Epithelial cell of prostate (primary cell): ENCODE measurements at places on chromosomes 5 and 9.

DNA sequence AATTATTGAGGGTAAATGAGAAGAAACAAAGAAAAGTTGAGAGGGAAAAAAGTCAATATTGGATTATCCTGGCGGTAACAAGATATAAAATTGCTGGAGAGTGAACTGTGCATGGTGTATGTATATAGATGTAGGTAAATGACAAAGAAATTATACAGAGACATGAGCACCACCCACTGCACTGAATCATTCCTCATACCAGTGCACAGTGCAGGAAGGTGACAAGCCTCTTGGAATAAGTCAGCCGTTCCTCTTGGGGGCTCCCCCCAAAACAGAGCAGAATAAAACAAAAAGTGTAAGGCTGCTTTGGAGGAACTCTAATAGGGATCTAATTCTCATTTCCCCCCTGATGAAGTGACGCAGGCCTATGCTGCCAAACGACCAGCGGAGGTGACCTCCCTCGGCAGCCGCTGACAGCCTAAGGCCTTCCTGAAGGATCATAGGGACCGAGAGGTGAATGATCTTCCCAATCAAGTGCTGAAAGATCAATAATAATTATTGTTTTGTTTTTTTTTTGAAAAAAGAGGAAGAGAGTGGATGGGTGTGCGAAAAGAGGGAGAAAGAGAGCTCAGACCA is 245.0 kb downstream of the PSAT1 start:
- no peak for DNase-seq

GRCh38 chr9:87749335-87750035 is 23.6 kb downstream of the CTSL start:
- DNase-seq: no peak

- no peak for DNase-seq
Measured at GRCh38 chr5:150020249-150020648, 19.7 kb downstream of the HMGXB3 start.

- DNase-seq: no peak
Measured at GRCh38 chr5:167057665-167058064, 1233.8 kb upstream of the WWC1 start.

GRCh38 chr5:103461243-103461642 is 101.3 kb downstream of the NUDT12 start:
- DNase-seq: no peak

DNA sequence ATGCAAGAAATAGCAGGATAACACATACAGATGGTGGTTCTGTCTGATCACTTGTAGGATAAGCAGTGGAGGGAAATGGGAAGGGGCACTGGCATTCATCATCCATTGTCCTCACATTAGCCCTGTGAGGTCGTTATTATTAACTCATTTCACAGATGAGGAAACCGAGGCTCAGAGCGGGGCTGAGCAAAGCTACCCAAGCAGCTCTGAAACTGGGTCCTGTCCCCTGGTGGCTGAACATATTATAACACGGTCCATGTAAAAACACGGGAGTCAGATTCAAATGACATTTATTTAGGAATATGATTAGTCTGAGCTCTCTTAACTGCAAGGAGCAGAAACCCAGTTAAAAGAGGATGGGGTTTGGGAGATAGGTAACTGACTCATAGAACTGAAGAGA is 43.1 kb downstream of the HRH2 start:
- no peak for DNase-seq

DNA sequence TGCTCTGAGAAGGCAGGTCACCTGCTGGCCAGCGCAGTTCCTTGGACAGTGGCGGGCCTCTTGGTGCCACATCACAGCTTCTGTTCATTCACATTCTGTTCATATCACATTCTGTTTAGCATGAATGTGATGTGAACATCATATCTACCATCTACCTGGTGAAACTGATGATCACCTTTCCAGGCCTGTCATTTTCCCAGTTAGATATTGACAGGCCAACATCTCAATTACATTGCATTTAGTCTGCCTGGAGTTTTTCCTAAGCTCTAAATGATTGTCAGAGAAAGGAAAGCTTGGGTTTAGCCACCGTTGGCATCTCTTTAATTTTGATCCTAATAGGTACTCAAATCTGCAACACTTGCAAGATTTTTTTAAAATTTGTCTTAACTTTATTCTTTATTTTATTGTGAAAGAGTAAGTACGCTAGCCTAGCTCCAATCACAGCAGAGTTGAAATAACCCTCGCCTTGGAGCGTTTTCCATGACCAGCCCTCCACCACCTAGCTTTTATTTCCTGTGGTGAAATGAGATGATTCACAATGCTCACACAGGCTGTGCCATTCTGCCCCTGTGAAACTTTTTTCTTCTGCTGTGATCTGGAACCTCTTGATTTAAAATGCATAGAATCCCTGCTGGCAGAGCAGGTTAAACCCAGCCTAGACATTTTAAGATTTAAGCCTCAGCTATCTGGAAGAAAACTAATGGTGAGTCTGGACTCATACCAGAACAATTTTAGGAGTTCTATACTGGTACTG is 225.0 kb downstream of the ESM1 start:
- DNase-seq: no peak

GRCh38 chr5:65924366-65925043 is 1.9 kb upstream of the ERBIN start:
- DNase-seq: no peak

GRCh38 chr9:123112015-123112975 is 78.8 kb downstream of the GPR21 start:
- no peak for DNase-seq

- no peak for DNase-seq
Measured at GRCh38 chr5:45062044-45062443, 253.3 kb downstream of the MRPS30 start.

DNA sequence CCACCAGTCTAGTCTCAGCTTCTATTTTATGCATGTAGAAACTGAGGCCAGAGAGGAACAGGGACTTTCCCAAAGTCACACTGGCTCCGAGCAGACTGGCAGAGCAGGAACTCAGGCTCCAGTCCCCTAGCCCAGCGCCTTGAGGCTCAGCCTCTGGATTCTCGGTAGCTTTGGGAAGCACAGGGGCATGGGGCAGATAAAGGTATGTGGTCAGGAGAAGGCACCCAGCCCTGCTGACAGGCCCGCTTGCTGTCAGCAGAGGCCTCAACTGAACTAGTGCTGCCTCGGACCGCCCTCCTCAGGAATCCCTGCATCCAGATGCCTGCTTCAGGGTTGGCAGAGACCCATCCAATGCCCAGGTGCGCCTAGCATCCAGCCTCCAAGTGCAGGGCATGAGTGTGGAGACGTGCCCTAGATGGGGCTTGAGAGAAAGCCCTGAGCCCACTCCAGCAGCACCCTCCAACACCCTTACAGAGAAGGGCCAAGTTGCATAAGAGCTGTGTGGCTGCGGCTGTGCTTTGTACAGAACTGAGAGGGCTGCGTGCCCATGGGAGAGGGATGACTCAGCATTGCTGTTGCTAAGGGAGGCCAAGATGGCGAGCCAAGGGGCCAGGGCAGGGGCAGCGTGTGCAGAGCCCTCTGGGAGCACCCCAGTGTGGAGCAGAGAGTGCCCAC is 168.6 kb downstream of the MACROH2A1 start:
- DNase-seq: no peak

GRCh38 chr5:178457471-178457870 is 132.7 kb downstream of the COL23A1 start:
- DNase-seq: no peak

GRCh38 chr9:99666571-99666970 is 155.1 kb upstream of the NR4A3 start:
- DNase-seq: no peak

- no peak for DNase-seq
Measured at GRCh38 chr5:136063778-136064465, 35.1 kb downstream of the TGFBI start.

DNA sequence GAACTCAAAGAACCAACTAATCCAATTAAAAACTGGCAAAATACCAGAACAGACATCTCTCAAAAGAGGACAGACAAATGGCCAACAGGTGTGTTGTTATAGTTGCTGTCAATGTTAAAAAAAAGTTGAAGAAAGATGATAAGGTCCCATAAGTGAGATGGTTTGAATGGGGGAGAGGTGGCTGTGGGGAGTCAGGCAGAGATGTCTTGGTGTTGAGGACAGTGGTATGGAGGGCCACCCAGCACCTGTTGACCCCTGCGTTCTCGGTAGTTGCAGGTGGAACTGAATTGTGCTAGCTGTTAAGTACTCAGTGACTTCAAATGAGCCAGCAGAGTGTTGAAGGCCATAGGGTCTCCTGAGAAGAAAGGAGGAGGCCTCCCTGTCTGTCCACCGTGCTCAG is 55.9 kb upstream of the PITX1 start:
- no peak for DNase-seq

DNA sequence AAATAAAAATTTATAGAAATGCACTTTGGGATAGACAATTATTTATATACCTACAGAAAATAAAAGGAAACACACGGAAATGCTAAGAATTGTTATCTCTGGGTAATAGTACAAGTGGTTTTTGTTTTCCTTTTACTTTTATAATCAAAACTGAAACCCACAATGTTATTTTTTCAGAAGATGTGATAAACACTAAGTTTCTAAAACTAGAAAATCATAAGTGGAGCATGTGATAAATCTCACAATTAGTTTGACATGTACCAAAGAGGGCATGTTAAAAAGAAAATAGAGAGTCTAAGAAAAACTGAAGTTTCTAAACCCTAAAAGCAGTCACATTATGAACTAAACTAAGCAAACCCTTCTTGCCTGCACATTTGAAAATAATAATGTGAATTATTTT is 61.1 kb downstream of the OXCT1 start:
- DNase-seq: no peak

DNA sequence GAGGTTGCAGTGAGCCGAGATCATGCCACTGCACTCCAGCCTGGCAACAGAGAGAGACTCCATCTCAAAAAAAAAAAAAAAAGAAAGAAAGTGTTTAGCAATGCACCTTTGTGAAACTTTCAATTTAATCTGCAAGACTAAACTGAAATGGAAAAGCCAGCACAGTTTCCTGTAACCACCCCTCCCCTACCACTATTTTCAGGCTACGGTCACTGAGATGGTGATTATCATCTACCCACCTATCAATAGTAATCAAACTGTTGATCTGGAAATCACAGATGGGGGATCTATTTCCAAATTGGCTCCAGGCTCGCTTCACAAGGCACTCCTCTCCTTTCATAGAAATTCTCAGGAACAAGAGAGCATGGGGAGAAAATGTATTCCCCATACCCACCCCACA is 30.6 kb upstream of the IL7R start:
- no peak for DNase-seq

- DNase-seq: no peak
Measured at GRCh38 chr9:113536483-113537228, 73.1 kb downstream of the RGS3 start.

- no peak for DNase-seq
Measured at GRCh38 chr5:109451146-109451545, 41.4 kb upstream of the PJA2 start.

DNA sequence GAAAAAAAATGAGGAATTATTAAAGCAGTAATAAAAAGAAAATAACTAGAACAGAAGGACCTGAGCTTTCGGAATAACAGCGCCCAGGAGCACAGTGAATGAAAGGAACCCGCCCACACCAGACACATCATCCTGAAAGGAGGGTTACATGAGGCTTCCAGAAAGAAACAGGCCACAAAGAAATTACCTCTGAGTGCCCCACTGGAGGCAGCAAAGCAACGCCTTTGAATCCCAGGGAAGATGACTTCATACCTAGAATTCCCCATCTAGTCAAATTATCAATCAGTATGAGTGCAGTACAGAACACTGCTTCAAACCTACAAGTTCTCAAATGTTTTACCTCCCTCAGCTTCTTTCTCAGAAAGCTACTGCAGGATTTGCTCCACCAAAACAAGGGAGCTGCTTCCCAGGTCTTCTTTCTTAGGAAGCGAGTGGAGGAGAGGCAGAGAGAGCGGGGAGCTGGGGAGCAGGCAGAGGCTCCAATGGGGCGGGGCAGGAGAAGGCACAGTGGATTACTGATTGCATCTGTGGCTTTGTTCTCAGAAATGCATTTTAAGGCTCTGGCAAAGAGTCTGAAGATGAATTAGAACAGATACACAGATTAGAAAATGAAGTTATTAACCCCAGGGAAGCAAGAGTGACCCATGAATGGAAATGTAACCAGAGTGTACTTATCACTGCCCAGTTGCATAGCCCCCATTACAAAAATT is 87.1 kb downstream of the SEMA4D start:
- no peak for DNase-seq

- DNase-seq: no peak
Measured at GRCh38 chr5:115333164-115333563, 36.7 kb upstream of the CCDC112 start.

DNA sequence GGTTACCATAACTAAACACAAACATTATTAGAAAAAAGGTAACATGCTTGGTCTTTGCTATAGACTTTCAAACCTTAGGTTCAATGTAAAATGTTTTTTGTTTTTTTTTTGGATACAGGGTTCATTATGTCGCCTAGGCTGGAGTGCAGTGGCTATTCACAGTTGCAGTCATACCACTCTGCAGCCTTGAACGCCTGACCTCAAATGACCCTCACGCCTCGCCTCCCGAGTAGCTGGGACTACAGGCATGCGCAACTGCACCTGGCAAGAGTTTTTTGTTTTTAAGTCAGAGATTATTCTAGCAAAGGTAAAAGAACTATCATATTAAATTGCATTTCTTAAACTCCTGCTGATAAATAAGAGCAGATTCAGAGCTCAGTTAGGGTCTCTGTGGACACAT is 55.1 kb upstream of the NR5A1 start:
- no peak for DNase-seq

GRCh38 chr9:22617156-22617555 is 170.5 kb downstream of the DMRTA1 start:
- no peak for DNase-seq

DNA sequence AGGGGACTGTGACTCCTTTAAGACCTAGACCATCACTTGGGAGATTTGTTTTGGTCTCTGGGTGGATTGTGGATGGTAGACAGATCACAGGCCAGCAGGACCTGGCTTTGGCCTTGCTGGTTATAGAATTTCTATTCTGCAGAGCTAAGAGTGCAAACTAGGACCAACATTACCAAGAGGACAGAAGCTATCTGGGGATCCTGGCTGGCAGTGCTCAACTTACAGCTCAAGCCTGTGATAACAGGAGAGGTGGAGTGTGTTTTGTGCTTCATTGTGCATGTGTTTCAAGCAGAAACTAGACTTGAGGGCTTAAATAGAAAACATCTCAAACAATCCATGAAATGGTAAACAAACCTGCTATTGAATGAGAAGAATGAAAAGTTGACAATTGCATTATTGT is 106.7 kb downstream of the ZNF462 start:
- no peak for DNase-seq

GRCh38 chr9:131078427-131079366 is 17.6 kb upstream of the AIF1L start:
- no peak for DNase-seq

DNA sequence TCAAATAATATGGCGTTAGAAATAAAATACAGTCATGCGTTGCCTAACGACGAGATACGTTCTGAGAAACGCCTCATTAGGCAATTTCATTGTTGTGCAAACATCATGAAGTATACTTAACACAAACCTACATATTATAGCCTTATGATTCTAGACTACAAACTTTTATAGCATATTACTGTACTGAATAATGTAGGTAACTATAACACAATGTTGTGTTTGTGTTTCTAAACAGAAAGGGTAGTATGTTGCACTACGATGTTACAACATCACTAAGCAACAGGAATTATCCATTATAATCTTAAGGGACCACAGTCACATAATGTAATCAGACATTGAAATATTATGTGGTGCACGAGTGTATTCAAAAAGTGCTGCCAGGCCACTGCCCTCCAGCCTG is 3.0 kb upstream of the SMC2 start:
- DNase-seq: no peak
